ENCODE measurements at places on chromosomes 12 and 14.
A peak's percentile ranks its signal among the peaks of the same experiment; 100 is the strongest.

GRCh38 chr14:75493592-75494087, 28.6 kb upstream of the BATF start:
- DNase-seq = no peak

GRCh38 chr14:103334644-103335622, 896 bp downstream of the EIF5 start:
- DNase-seq = peak; percentile 58

- no peak for DNase-seq
These were observed 12.8 kb downstream of the SLC38A2 start for GRCh38 chr12:46359667-46360280.

DNA sequence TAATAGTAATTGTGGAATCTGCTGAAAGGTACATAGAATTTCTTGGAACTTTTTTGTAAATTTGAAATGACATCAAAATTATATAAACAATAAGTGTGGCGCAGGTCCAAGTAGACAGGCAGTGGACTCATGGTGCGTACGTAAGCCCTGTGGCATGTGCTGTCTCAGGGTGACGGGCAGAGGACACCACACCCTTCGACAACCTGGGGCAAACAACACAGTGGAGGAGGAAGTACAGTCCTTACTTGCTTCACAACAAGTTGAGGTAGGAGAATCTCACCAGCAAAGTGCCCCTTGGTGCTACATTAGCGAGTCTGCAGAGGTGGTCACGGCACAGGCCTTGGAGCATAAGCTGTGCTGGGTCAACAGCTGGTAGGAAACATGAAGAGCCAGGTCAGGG, 180.9 kb downstream of the AEBP2 start:
- no peak for DNase-seq

GRCh38 chr14:67485501-67486095, 2.9 kb downstream of the TMEM229B start:
- no peak for DNase-seq

DNA sequence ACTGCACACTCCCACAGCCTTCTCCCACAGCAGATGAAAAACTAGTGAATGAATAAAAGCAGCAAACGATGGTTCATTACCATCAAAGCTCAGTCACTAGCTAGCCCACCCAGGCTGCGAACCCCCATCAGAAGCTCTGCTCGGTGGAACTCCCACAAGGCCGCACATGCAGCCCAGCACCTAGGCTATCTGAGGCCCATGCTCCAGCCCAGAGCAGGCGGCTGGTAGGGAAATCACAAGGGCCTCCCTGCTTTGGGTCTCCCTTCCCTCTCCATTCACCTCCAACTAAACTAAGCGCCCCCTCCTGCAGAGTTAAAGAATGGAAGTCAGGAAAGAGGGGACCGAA, 69.0 kb downstream of the ITPK1 start:
- DNase-seq = no peak

DNA sequence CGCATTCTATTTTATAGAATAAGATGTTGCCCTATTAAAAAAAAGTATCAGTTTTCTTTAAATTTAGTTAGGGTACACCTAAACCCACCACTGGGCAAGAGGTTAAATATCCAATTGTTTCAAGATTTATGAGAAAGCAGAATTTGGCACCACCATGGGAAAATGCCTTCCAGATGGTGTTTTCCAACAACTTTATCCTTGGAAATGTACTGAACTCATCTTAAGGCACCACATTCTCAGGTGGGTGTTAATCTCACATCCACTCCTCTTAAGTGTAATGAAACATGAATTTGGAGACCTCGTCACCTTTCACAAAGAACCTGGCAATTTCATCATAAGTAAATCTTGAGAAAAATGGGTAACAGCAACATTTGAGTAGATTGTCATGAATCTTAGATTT, 13.1 kb downstream of the CBX5 start:
- no peak for DNase-seq

- no peak for DNase-seq
These were observed 21.3 kb upstream of the REP15 start for GRCh38 chr12:27674989-27675388.

DNA sequence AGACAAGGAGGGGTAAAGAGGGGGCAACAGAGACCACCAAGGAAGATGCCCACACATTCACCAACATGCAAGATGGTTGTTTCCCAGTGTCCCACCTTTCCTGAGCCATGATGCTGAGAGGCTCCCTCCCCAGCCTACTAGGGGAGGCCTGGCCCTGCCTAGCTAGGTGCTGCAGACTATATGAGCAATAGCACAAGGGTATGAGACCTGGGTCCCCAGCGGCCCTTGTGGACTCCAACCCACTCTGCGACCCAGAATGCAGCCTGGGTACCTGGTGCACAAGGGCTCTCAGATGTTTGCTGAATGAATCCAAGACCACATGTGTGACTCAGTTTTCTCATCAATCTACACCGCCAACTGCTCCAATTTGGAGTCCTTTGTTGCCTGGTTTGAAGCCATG, 13.9 kb downstream of the TGFB3 start:
- no peak for DNase-seq

GRCh38 chr12:8455271-8455670, 491 bp upstream of the CLEC6A start:
- no peak for DNase-seq

DNA sequence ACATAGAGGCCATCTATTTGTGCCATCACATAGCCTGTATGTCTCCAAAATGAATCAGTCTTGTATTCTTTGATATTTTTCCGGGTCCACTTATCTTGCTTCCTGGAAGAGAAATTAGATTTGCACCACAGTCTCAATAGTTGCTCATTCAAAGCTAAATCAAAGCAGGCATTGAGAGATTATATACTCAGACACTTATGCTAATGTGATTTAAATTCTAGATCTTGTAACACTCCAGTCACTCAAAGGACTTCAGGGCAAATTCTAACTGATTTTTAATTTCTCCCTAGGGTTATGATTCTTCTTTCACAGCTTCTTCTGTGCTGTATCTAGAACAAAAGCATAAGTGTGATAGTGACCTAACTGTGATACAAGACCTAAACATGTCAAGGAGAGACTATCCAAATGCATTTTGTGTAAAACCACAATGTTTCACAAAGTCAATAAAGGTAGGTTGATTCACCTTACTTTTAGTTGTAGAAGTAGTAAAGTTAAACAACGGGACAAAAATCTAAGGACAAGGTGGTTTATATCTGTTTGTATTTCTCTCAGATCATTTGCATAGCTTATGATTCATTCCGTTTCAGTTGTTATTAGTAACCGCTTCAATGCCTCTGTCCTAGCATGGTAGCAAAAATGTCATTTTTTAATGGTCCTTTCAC, 26.8 kb downstream of the PLBD1 start:
- DNase-seq = no peak

DNA sequence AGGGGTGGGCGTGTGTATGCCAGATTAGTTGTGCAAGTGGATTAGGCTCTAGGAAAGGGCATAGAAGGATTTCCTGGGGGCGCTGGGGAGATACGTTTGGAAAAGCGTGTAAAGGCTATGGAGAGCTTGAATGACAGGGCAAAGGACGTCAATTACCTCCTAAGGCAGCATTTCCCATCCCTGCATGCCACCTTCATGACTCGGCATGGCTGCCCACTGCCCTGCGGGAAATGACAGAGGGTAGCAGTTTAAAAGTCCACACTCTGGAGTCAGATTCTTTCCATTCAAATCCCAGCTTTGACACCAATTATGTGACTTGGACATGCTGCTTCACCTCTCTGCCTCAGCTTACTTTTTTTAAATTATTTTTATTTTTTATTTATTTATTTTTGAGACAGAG, 14.8 kb upstream of the TMEM229B start:
- no peak for DNase-seq

GRCh38 chr12:42482041-42482747, 107.4 kb downstream of the PRICKLE1 start:
- no peak for DNase-seq

- no peak for DNase-seq
These were observed 97.8 kb downstream of the ETNK1 start for GRCh38 chr12:22722779-22723178.

DNA sequence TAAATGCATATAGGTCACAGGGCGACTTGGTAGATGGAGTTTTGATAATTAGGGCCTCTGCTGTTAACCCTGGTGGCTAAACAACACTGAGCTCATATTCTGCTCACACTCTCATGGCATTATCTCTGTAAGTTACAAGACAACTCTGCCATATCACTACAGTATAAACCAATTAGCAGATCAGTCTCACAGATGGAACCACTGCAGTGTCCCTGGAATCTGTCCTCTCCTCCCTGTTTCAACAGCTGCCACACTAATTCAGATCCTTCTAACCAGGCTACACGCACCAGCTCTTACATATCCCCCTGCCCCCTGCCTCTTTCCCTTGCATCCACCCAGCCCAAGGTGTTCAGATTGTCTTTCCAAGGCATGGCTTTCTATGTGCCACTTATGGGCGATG, 161.0 kb upstream of the RMST start:
- DNase-seq = no peak

DNA sequence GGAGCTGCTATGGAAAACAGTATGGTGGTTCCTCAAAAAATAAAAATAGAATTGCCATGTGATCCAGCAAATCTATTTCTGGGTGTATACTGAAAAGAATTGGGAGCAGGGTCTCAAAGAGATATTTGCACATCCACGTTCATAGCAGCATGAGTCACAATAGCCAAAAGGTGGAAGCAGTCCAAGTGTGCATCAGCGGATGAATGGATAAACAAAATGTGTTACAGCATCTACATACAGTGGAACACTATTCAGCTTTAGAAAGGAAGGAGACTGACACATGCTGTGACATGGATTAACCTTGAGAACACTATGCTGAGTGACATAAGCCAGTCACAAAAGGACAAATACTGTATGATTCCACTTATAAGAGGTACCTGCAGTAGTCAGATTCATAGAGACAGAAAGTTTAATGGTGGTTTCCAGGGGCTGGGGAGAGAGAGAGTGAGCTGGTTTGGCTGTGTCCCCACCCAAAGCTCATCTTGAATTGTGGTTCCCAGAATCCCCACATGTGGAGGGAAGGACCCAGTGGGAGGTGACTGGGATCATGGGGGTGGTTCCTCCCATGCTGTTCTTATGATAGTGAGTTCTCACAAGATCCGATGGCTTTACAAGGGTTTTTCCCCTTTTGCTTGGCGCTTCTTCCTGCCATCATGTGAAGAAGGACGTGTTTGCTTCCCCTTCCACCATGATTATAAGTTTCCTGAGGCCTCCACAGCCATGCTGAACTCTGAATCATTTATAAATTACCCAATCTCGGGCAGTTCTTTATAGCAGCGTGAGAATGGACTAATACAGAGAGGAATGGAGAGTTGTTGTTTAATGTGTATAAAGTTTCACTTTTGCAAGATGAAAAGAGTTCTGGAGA, 17.6 kb upstream of the TBC1D30 start:
- DNase-seq = no peak

GRCh38 chr14:21047378-21047781, 5.2 kb downstream of the RNASE7 start:
- DNase-seq = no peak
